CD8-positive, alpha-beta T cell (primary cell): ENCODE measurements at places on chromosomes 3 and 15.

DNA sequence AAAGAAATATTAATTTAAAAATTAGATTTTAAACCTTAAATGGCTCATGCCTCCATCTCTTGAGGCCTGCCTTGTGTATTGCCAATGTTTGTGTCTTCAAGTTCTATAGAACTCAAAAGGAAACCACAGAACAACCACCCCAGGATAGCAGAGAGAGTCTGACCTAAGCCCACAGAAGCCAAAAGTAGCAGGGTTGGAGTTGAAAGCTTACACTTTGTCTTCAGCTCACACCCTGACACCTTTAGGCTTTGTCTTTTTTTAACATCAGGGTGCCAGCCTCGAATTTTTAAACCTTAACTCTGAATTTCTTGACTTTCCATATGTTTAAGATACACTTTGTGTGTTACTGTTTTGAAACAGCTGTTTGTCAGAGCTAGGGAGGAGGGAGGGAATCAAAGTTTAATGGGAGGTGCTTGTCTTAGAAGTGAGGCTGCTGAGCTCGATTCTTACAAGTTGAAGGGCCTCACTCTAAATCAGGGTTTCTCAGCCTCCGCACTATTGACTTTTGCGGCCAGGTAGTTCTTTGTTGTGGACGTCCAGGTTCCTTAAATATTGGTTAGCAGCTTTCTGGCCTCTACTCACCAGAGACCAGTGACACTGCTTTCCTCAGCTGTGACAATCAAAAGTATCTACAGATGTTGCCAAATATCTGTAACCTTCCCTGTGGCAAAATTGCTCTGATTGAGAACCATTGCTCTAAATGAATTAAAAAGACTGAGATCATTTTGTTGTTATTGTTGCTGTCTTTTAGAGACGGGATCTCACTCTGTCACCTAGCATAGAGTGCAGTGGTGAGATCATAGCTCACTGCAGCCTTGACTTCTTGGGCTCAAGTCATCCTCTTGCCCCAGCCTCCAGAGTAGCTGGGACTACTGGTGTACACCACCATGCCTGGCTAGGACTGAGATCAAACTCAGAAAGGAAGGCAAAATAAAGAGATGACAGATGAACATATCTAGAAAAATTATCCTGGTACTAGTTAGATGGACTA, 139.2 kb upstream of the EOMES start:
- peak; percentile 75 for DNase-seq

- DNase-seq = no peak
Measured at GRCh38 chr15:25180606-25181292, 226.0 kb downstream of the SNRPN start.

DNA sequence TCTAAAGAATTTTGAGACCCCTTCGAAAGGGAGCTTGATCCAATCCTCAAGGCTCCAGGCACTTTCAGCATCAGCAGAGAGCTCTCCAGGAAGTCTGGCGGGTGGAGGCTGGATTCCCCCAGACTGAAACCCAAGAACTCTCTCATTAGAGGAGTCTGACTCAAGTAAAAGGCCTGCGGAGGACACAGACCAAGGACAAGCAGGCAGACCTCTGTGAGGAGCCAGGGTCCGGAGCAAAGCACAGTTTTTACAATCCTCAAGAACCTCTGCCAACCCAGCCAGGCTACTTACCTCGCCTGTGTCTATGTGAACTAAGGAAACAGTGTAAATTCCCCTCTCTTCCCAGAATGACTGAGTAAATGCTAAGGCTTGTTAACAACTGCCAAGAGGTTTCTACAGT, 86.2 kb downstream of the FBN1 start:
- no peak for DNase-seq

GRCh38 chr3:47128137-47128536, 35.8 kb downstream of the SETD2 start:
- no peak for DNase-seq

DNA sequence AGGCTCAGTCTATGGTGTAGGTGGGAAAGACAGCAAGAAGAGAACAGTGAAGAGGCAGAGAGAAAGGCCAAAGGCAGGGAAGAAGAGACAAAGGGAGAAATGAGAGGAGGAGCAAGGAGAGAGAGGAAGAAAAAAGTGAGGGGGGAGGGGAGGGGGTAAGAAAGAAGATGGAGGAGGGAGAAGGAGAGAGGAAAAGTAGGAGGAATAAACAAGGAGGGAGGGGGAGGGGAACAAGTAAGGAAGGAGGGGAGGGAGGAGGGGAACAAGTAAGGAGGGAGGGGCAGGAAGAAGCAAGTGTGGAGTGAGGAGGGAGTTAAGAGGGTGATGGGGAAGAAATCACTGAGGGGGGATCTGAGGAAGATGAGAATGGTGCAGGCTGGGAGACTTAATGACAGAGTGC, 45.5 kb upstream of the FGD5 start:
- DNase-seq = no peak

DNA sequence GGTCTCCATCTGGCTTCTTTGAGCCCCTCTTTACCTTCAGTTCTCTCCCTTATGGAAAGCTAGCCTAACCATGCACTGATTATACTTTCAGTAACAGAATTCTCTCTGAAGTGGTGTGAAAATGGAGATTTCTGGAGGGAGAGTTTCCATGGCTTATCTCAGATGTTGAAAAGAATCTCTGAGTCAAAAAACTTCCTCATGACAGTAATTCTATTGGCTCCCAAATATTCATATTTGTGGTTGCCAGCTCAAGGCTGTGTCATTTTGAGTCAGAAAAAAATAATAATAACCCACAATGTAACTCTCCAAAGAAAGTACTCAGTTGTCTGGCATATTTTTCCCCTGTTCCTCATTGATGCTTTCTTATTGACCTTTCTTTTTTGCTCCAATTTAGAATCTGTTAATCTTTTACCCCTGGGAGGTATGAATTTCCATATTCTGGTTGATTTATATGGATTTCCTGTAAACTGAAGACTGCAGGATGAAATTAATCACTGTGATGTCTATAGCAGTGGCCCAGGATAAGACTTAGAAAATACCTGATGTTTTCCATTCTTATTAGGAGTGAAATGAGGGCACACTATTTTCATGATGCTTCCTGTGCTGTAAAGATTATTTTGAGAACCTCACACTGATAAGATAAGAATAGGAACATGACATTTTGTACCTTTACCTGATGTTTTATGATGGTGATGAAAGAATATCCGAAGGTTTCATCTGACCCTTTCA, 149.5 kb upstream of the EPHA3 start:
- no peak for DNase-seq

DNA sequence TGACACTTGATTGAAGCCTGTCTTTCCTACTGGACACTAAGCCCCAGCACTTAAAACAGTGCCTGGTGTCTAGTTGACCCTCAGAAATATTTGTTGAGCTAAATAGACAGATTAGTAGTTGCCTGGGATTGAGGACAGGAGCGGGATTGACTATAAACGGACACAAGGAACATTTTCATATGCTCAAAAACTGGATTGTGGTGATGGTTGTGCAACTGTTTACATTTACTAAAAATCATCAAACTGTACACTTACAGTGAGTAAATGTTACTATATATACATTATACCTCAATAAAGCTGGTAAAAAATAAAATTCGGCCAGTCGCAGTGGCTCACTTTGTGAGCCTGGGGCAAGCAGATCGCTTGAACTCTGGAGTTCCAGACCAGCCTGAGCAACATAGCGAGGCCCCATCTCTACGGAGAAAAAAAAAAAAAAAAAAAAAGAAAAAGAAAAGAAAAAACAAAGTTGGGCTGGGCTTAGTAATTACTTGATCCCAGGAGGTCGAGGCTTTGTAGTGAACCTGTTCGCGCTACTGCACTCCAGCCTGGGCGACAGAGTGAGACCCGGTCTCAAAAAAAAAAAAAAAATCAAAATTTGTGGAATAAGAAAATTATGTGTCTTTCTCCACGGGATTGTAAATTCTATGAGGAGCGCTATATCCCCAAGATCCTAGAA, 632 bp upstream of the IDH3A start:
- no peak for DNase-seq

GRCh38 chr3:16788440-16789056, 96.2 kb upstream of the PLCL2 start:
- DNase-seq = no peak

GRCh38 chr15:63902671-63903035, 68.9 kb upstream of the HERC1 start:
- no peak for DNase-seq

GRCh38 chr3:16428612-16429011, 84.9 kb downstream of the RFTN1 start:
- DNase-seq = no peak

GRCh38 chr3:159082519-159082918, 280.7 kb downstream of the MFSD1 start:
- DNase-seq = no peak

DNA sequence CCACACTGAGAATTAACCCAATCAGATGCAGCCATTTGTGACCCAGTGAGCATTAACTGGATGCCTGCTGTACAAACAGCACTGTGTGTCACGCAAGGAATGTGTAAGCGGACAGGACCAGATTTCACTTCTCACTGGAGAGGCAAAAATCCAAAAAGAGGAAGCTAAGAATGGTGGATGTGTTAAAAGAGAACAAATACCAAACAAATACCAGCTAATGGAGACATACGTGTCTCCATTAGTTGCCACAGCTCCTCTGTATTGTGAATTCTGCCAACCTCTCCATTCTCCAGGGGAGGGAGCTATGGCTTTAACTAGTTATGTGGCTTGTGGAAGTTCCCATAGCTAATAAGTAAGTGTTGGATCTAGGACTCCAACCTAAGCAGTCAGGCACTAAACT, 2.6 kb downstream of the LTF start:
- DNase-seq = no peak

DNA sequence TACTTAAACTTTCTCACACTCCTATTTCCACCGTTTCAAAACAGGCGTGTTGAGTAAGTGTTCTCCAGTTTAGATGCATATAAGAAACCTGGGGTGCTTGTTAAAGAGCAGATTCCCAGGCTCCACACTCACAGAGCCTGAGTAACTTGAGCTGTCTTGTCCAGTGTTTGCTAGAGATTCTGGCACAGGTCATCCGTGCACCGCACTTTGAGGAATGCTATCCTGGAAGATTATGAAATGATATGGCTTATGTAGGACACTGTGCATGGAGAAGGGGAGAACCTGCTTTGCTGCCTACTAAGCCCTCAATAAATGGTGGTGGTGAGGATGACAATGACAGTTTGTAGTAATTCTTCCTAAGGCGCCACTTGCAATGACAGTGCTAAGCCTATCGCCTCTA, 273.7 kb downstream of the PDZRN3 start:
- no peak for DNase-seq

DNA sequence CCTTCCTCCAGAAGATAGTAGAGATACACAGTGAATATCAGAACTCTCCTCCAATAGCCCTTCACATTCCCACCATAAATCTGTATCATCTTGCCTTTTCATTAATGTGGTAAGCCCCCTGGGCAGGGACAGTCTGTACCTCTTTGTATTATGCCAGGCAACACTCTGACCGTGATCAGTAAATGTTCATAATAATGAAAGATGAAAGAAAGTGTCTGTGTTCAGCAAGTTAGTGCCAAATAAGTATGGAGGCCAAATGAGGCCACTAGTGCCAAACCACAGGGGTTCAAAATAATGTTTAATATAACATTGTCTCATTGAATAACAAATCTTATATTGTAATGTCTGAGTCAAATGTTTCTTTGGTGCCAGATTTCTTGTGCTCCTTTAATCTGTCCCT, 104.3 kb downstream of the CMSS1 start:
- no peak for DNase-seq

DNA sequence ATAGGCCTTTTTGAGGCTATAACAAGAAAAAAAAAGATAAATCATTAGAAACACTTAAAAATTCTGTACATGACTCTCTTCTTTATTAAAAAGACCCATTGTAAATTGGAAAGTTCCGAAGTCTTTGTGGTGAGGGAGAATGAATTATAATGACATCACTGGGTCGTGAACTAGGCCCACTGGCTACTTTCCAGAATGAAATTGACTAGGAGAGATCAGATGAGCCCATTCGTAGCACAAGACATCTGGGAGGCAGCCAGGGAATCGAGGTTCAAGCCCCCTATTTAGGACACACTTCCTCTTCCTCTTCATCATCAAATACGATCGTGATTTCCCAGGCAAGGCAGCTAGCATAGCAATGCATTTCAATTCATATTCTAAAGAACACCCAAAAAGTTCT, 889.8 kb upstream of the NR2F2 start:
- no peak for DNase-seq

- no peak for DNase-seq
Measured at GRCh38 chr3:114690911-114691310, 397.1 kb downstream of the TIGIT start.

DNA sequence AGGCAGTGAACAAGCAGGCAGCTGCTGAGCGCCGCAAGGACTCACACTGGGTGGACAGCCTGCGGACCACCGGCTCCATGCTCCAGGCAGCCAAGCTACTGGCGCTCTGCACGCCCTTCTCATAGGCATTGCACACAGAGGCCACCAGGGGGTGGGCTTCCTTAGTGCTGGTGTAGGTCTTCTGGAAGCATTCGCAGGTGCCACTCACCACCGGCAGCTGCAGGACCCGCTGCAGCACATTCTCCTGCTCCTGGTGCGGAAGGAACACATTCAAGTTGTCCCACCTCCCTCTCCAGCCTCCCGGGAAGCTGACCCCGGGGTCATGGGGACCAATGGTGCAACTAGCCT, 6.0 kb downstream of the PLIN1 start:
- no peak for DNase-seq

GRCh38 chr3:46062679-46063078, 35.4 kb upstream of the XCR1 start:
- no peak for DNase-seq

- DNase-seq = peak; percentile 75
Measured at GRCh38 chr15:80173022-80173759, 20.4 kb downstream of the FAH start.

DNA sequence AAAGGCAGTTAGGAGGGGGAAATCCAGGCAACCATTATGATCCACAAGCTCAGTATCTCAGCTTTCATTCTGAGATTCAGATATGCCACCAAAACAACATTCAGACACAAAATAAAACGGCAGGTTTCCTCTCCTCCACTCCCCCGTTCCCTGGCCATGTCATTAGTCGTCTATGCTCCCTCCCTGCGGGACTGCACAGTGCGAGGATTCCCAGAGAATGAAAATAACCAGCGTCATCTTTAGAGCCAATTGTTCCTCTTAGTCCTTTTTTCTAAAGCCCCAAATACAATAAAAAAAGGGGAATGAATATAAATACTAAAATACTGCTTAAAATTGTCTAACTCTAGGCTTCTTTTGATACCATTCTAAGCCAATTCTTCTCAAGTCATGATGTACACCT, 7.8 kb upstream of the SLCO3A1 start:
- no peak for DNase-seq

DNA sequence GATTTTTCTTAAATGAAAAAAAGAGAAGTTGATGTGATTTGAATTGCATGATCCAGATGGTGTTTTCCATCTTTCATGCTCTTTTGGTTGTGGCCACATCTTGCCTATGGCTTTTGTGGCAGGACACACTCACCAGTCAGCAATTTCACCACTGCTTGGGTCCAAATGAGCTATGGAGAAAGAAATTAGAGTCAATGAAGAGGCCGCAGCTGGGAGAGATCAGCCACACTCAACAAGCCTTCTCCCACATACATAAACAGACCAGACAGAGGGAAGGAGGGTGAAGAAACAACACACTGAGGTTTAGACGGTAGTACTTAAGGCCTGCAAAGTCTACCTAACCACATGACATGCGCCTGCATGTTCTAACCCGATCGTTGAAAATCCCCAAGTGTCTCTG, 110.7 kb upstream of the CDIN1 start:
- no peak for DNase-seq
